ENCODE measurements at places on chromosomes 1 and 21.

DNA sequence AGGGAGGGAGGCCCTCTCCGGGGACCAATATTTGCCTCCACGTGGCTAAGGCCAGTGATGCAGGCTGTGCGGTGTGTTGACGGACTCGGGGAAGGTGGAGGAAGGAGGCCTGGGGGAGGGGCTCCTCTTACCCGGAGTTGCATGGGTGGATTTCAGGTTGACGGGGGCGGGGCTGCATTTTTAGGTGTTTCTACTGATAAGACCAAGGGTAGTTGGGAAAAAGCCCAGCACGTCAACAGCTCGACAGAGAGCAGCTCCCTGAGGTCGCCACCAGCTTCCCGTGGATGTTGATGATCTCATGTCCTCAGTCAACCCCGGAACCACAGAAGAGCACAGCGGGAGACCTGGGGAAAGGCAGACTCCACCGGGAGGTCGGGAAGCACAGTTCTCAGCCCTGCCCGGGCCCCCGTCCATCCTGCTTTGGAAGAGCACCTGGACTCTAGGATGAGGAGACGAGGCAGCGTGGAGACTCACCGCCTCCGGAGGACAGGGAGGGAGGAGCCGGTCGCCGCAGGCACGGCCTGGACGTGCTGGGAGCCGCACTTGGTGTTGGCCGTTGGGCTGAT, 32.9 kb upstream of the COL6A1 start:
- no peak for DNase-seq

DNA sequence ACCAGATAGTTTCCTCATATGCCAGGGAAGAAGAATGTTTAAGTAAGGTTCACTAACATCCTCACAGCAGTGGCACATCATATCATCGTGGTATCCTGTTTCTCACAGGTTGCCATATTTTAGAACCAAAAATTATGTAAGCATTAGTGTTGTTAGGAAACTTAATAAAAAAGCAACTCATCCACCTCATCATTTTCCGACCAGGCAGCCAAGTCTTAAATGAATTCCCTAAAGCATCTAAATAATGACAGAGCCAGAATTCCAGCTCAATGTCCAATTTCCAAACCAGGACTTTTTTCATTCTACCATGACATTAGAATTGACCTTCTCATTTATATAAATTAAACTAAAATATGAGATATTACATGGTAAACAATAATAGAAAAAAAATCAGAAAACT, 272.7 kb downstream of the NTNG1 start:
- DNase-seq, result no peak

- DNase-seq, result peak; percentile 60
Measured at GRCh38 chr1:193406901-193407300, 220.5 kb upstream of the B3GALT2 start.

- peak; percentile 16 for DNase-seq
Measured at GRCh38 chr1:44316231-44316759, 38.8 kb downstream of the ERI3 start.

GRCh38 chr1:224809613-224810012, 119.9 kb upstream of the DNAH14 start:
- DNase-seq, result no peak

- DNase-seq, result no peak
Measured at GRCh38 chr1:20486457-20487235, 636 bp upstream of the CAMK2N1 start.

- DNase-seq, result no peak
Measured at GRCh38 chr1:78263946-78264345, 218.2 kb downstream of the GIPC2 start.

DNA sequence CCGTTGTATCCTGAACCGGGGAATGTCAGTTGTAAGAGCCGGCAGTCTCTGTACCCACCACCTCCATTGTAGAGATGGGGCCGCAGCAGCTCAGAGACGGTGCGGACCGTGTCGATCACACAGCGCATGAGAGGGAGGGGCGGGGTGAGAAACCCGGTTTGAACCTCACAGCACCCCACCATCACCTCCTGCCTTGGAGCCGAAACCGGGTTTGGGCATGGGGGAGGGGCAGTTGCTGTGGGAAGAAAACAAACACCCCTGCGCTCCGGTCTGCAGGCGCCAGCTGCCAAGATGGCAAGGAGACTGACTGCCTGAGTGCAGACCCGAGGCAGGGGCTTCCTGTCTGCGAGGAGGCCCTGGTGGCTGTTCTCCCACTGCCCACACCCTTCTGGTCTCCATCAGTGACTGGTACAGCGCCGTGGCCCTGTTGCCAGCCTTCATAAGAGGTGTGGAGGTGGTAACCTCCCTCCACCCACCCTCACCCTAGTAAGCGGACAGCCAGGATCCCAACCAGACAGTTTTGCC, 69.2 kb upstream of the SSBP3 start:
- DNase-seq, result no peak

DNA sequence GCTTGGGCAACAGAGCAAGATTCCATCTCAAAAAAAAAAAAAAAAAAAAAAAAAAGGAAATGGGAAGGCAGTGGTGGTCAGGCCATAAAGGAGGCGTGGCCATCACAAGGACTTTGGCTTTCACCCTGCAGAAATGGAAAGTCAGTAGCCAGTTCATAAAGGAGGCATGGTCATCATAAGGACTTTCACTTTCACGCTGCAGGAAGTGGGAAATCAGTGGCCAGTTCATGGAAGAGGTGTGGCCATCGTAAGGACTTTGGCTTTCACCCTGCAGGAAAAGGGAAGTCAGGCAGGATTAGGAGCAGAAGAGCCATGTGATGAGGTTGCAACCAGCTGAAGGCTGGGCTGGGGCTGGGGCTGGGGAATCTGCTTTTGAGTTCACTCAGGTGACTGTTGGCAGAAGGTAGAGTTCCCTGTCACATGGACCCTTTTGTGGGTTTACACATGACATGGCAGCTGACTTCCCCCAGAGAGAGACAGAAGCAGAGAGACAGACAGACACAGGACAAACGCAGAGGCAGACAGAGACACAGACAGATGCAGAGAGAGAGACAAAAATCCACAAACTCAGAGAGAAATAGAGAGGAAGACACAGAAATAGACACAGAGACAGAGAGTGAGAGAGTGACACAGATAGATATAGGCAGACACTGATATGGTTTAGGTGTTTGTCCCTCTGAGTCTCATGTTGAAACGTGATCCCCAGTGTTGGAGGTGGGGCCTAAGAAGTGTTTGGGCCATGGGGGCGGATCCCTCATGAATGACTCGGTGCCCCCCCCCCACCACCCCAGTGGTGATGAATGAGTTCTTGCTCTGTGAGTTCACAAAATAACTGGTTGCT, 263.9 kb upstream of the KAZN start:
- DNase-seq, result no peak

Measured in hematopoietic multipotent progenitor cell treated with erythropoietin and hydrocortisone succinate and interleukin-3 and kit ligand, for 8 days (in vitro differentiated cells).